ENCODE measurements at places on chromosomes 1 and 21. TPM values are rescaled to one million over a fixed set of nuclear protein-coding genes. Genes with fewer than 3 reads are reported as not detected.
A peak's percentile ranks its signal among the peaks of the same experiment; 100 is the strongest.

GRCh38 chr1:57124768-57125446, 159.1 kb upstream of the C8B start:
- DNase-seq: no peak

GRCh38 chr1:15682936-15683341, 1.2 kb upstream of the PLEKHM2 start:
- no peak for DNase-seq

DNA sequence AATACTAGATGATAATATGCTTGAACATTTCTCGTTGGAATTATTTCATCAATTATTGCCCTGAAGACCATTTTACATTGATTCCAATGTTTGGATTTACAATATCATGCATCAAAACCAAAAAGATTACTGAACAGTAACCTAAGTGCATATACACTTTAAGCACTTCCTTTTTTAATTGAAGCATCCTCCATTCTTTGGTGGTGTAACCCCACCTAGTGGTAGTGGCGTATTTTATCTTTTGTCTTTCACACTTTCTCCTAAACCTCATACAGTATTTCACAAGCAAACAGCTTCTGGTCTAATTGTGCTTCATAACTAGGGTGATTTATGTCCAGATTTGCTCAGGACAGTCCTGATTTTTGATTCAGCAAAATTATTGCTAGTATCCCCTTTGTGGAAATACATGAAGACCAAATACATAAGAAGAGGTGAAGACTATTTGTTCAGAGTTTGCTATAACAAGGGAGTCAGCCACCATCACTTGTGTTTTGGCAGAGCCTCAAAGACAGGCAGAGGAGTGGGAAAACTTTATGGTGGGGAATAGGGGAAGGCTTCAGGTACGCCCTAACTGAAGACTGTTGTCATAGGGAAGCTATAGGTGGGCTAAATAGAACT, 3.4 kb upstream of the NVL start:
- DNase-seq: no peak

Gene TRPM2
- total RNA-seq: 0.28 TPM

DNA sequence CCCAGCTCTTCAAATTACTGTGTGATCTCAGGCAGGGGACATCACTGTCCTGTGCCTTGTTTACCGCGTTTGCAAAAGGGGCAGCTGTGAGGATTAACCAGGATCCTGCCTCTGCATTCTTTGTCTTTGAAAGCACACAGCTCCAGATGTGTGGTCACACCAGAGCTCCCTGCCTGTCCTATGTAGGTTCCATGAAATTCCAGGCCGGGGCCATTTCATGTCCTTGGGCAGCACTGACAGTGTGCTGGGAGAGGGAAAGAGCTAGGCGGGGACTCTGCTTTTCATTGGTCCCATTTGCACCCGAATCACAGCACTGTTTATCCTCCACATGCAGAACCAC, 42.2 kb upstream of the SELENON start:
- DNase-seq: no peak

Gene IL12RB2
- total RNA-seq: 1.4 TPM

Gene FAM177B
- total RNA-seq: not detected

Gene ZNF697
- 18.3 TPM for total RNA-seq

Gene WARS2
- 13.8 TPM for total RNA-seq

GRCh38 chr1:16155537-16156410, at the start of gene EPHA2:
TSS of gene EPHA2 (minus strand) at chr1:16156069. CDS start at chr1:16155932, 137 bp downstream.
- peak; percentile 96 for DNase-seq

All from H1 (cell line).